ENCODE measurements at places on chromosomes 4 and X.

GRCh38 chrX:16579517-16579916, 70.4 kb upstream of the S100G start:
- DNase-seq = no peak

DNA sequence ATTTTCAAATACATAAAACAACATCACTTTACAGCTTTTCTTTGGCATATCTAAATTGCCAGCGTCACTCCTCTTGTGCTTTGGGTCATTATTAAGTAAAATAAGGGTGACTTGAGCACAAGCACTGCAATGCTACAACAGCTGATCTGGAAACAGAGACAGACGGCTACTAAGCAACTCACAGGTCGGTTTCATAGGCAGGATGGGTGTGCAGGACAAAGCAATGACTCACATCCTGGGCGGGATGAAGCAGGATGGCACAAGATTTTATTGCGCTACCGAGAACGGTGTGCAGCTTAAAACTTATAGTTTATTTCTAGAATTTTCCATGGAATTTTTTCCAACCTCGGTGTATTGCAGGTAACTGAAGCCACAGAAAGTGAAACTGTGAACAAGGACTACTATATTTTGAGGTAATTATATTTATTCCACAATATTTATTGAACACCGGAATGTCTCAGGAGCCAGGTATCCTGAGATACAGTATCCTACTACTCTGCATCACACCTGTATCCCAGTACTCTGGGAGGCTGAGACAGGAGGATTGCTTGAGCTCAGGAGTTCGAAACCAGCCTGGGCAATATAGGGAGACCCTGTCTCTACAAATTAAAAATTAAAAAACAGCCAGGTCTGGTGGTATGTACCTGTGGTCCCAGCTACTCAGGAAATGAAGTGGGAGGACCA, 215.5 kb downstream of the APBB2 start:
- DNase-seq = no peak

DNA sequence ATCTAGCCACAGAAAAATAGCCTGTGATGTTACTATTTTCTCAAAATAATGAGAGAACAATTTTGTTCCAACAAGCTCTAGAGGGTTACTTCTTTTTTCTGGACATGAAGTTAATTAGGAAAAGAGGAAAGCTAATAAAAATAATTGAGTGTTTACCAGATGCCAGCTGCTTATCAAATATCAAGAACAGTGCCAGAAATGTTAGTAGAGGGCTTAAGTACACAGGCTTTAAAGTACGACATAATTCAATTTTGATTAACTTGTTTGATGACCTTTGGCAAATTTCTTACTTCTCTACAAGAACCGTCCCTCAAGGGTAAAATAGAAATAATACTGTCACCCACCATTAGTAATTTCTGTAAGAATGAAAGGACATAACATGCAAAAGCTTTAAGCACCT, 977.0 kb downstream of the FSTL5 start:
- no peak for DNase-seq

DNA sequence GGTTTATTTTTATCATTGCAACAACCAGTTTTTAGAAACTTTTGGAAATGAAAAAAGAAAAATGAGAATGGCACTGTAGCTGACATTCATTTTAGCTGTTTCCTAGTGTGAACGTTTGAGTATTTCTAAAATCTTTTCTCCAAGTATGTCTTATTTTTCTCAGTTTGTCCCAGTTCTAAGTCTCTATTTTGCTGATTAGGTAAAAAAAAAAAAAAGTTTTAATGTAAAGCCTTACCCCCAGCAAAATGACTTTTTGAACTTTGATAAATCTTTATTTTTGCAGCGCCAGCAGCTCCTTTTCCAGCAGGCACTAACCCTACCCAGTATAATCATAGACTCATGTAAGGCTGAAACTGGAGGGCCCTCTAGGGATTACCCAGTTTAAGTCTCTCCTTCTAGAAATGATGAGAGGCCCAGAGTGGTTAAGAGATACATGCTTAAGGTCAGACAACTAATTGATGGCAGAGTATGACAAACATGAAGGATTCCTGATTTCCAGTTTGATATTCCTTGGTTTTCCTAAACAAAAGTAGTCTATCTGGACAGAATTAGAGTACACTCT, 84.3 kb upstream of the SLC4A4 start:
- DNase-seq = no peak

GRCh38 chr4:24321616-24322015, 262.7 kb downstream of the DHX15 start:
- DNase-seq = no peak
